ENCODE measurements at places on chromosomes 12 and 14. TPM values are rescaled to one million over a fixed set of nuclear protein-coding genes. Genes with fewer than 3 reads are reported as not detected.
A peak's percentile ranks its signal among the peaks of the same experiment; 100 is the strongest.

DNA sequence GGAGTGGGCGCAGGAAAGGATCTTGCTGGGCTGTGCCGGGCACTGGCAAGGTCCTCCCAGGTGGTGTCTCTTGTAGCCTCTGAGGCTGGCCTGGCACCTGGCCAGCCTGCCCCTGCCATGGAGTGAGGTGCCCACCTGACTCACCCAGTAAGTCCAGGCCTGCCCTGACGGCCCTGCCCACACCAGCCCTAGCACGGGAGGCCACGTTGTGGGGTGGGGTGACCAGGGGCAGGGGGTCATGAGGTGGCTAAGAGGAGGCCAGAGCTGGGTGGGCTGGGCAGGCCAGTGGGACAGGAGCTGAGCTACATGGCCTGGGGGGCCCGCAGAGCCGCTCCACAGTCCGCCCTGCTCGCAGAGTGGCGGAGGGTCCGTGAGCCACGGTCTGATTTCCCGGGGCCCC, 45.4 kb downstream of the KIF26A start:
- no peaks in the 10 kb centered on the region for H3K36me3 ChIP-seq
- DNase-seq = no peak
- no peaks in the 10 kb centered on the region for H3K4me1 ChIP-seq
- no peaks in the 10 kb centered on the region for H3K27me3 ChIP-seq
- no peak overlapping the region for H3K27ac ChIP-seq

GRCh38 chr14:104016873-104017650, 68.4 kb upstream of the ASPG start:
- no peak for DNase-seq
- H3K27me3 ChIP-seq = no peaks in the 10 kb centered on the region
- no peak overlapping the region for H3K27ac ChIP-seq
- H3K4me1 ChIP-seq = no peaks in the 10 kb centered on the region

- H3K4me3 ChIP-seq = peak overlapping the region; percentile 93
- H3K27me3 ChIP-seq = no peaks in the 10 kb centered on the region
- H3K36me3 ChIP-seq = no peaks in the 10 kb centered on the region
Measured at GRCh38 chr12:56631790-56632700, 1.9 kb upstream of the BAZ2A start.

DNA sequence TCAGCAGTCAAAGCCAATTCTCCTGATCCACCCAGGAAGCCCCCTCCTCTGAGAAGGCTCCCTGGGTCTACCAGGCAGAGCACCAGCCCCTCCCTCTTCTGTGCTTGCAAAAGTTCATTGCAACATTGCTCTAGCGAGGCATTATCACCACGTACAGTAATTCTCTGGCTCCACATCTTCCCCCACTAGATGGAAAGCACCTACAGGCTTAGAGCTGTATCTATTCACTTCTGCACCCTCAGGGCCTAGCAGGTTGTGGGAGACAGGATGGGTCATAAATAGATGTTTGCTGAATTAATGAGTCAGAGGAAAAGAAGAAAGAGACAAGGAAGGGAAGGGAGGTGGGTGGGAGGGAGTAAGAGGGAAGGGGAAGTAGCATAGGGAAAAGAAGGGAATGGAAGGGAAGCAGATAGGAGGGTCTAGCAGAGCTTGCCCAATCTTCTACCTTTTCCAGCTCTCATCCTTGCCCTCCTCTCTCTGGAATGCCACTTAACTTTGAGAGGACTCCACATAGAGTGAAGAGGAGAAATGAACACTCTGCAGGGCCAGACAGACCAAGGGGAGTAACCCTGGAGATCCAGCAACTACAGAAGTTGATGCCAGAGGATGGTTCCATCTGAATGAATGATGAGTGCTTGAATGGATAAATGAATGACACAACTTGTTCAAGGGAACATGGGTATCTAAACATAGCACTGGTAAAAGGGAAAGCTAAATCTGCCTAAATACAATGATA, 42.0 kb upstream of the NT5DC3 start:
- H3K27me3 ChIP-seq = no peaks in the 10 kb centered on the region
- H3K27ac ChIP-seq = no peak overlapping the region
- no peaks in the 10 kb centered on the region for H3K36me3 ChIP-seq
- no peak overlapping the region for H3K4me3 ChIP-seq

PPM1H gene
- total RNA-seq = 1.7 TPM

DNA sequence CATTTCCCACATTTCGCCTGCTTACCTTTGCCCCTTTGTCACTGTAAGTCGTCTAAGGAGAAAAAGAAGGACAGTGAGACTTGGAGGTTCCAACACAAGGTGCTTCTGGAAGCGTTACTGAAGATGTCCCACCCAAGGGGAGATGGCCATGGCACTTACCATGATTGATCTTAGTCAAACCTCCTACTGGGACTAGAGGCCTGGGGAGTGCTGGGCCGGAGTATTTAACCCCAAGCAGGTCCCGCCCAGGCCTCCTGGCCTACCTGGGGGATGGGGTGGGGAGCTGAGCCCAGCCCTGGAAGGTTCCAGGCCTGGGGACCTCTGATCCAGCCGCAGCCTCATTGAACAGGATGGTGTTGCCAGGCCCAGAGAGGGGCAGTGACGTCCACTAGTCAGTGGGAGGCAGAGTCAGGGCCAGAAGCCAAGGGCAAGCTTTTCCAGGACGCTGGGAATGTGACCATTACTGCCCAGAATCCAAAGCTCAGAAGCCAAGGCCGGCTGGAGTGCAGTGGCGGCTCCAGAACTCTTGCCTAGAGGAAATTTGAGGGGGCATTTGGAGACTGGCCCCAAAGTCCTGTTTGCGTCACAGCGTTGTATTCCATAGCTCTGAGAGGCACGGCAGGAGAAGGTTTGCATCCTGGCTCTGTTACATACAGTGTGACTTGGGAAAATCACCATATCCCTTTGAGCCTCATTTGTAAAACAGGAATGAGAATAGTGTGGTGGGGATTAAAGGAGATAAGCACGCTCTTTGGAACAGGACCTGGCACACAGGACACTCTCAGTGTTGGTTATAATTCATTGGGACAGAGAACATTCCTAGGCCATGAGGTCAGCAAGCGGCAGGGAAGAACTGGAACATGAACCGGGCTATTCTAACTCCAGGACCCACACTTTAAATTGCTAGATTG, at the start of gene HPD:
Gene HPD, minus strand, starts transcription at position 198 of the 911 bp plus-strand sequence. Its CDS starts 36 bp downstream, at position 162.
- peak within 1 kb of the TSS; percentile 46 for H3K27ac ChIP-seq
- no peak for DNase-seq
- no peaks in the 10 kb centered on the region for H3K36me3 ChIP-seq
- no peak within 1 kb of the TSS for H3K4me3 ChIP-seq
- H3K27me3 ChIP-seq = no peaks in the 10 kb centered on the region

GUCY2C gene
- total RNA-seq = 176 TPM

GRCh38 chr12:54049108-54049507, 4.5 kb upstream of the HOXC4 start:
- no peak overlapping the region for H3K27ac ChIP-seq
- H3K36me3 ChIP-seq = no peaks in the 10 kb centered on the region
- peaks cover 5% of the 10 kb centered on the region for H3K4me1 ChIP-seq
- no peaks in the 10 kb centered on the region for H3K27me3 ChIP-seq
- DNase-seq = no peak

LBHD2 gene
- total RNA-seq = not detected

DNA sequence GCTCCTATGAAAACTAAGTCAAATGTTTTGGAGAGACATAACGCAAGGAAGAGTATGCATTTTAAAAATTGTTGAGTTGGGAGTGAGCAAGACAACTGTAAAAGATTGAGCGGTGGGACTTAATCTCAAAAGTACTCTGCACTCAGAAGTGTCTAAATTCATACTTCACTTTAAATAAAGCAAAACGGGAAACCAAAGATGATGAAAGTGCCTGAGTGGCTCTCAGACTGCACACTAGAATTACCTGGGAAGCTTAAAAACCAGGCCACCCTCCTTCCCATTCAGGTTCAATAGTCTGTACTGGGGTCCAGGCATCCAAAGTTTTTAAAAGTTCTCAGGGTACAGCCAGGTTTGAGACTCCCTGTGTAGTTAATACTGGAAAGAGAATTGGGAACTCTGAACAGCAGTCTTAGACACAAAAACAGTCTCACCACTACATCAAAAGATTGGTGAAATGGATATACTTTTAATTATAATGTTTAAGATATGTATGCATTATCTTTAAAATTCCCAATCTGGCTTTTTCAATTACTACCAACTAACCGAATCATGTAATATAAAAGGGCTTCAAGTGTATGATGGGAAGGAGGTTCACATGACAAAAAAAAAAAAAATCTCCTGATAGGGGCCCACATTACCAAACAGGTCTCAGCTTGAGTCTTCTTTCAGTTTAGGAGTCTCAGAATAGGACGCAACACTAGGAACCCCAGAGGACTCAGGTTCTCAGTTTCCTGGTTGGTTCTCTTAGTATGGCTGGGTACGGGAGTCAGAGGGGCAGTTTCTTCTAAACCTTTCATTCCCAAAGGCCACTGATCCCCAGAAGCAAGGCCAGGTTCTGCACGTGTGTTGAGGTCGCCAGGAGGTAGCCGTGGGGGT, 1.0 kb downstream of the HOMEZ start:
- no peak for DNase-seq
- H3K36me3 ChIP-seq = no peaks in the 10 kb centered on the region
- H3K4me3 ChIP-seq = peak overlapping the region; percentile 95
- H3K27me3 ChIP-seq = no peaks in the 10 kb centered on the region

DNA sequence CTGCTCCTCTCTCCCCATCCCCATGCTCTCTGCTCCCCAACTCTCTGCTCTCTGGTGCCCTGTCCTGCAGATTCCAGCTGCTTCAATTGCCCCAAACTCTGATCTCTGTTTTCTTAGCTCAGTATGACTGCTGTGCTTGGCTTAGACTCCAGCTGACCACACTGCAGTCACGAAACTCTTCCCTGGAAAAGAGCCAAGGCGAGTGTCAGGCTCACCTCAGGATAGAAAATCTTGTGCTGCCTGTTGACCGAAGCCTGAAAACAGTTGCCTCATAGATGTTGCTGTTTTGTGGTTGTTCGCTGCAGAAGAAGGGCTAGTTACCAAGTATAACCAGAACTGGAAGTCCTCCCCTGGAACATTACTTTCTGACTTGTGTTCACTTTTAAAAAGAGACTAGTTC, 6.7 kb upstream of the STON2 start:
- no peak overlapping the region for H3K27ac ChIP-seq
- H3K4me1 ChIP-seq = no peaks in the 10 kb centered on the region
- no peak overlapping the region for H3K4me3 ChIP-seq
- H3K27me3 ChIP-seq = no peaks in the 10 kb centered on the region
- no peak for DNase-seq

DNA sequence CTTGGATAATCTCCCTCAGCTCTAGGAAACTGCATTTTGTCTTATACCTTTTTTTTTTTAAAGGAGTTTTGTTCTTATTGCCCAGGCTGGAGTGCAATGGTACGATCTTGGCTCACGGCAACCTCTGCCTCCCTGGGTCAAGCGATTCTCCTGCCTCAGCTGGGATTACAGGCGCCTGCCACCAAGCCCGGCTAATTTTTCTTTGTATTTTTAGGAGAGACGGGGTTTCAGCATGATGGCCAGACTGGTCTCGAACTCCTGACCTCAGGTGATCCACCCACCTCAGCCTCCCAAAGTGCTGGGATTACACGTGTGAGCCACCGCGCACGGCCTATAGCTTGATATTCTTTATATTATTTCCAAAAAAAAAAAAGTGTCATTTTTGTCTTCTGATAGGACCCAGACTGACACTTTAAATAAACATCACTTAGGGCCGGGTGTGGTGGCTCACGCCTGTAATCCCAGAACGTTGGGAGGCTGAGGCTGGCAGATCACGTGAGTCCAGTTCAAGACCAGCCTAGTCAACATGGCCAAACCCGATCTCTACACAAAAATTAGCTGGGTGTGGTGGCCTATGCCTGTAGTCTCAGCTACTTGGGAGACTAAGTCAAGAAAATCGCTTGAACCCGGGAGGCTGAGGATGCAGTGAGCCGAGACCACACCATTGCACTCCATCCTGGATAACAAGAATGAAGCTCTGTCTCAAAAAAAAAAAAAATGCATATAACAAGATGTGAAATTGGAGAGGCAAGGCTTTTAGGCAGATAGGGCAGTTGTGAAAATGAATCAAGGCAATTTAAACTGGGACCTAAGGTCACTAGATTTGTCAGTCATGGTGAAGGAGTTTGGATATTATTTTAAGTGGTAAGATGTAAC, 18.4 kb downstream of the SLC2A3 start:
- no peak overlapping the region for H3K4me3 ChIP-seq
- no peaks in the 10 kb centered on the region for H3K27me3 ChIP-seq
- DNase-seq = no peak
- H3K27ac ChIP-seq = no peak overlapping the region
- H3K36me3 ChIP-seq = no peaks in the 10 kb centered on the region

GRCh38 chr12:11693601-11694000, 44.1 kb downstream of the ETV6 start:
- peaks cover 1% of the 10 kb centered on the region for H3K4me1 ChIP-seq
- H3K36me3 ChIP-seq = no peaks in the 10 kb centered on the region
- no peak overlapping the region for H3K4me3 ChIP-seq

ST8SIA1 gene
- 2.3 TPM for total RNA-seq

DNA sequence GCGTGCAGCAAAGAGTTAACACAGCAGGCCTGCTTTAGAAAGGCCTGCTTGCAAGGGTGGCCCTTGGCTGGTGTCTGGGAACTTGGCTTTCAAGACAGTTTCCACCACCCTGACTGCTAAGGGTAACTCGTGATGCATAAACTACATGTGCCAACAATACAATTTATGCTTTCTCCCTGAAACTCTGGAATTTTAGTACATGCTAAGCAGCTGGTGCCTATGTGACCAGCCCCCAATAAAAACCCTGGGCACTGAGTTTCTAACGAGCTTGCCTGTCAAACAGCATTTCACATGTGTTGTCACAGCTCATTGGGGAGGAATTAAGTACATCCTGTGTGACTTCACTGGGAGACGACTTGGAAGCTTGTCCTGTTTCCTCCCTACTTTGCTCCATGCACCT, 133.1 kb downstream of the SLC5A8 start:
- no peaks in the 10 kb centered on the region for H3K27me3 ChIP-seq
- no peak overlapping the region for H3K4me3 ChIP-seq
- H3K27ac ChIP-seq = no peak overlapping the region
- H3K4me1 ChIP-seq = no peaks in the 10 kb centered on the region
- H3K36me3 ChIP-seq = no peaks in the 10 kb centered on the region

Data from Peyer's patch (tissue), 4 donors.